ENCODE measurements at places on chromosomes 11 and 22.

GRCh38 chr11:112538534-112539280, 278.0 kb upstream of the PLET1 start:
- DNase-seq: no peak

- DNase-seq: no peak
Measured at GRCh38 chr22:29820961-29821290, 17.1 kb downstream of the ASCC2 start.

- no peak for DNase-seq
Measured at GRCh38 chr22:42905702-42906183, 48.7 kb upstream of the ARFGAP3 start.

GRCh38 chr22:17917490-17917983, 106.8 kb downstream of the MICAL3 start:
- no peak for DNase-seq

- no peak for DNase-seq
Measured at GRCh38 chr11:47691979-47692378, 23.2 kb downstream of the AGBL2 start.

DNA sequence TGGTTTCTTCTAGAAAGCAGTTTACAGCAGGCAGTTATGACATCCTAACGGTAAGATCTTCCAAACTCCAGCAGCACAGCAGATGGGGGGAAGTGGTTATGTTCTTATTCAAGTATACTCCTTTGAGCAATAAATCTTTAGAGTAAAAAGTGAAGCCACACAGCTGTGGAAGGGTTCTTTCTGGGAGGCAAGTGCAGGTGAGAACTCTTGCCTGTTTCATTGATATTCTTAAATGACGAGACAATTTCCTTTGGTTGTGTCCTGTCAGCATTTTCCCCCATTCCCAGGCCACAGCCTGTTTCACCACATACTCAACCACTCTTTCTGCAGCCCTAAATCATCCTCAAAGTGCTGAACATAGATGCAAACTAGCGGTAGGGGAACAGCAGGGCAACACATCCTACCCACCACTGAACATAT, 207.3 kb upstream of the MTNR1B start:
- no peak for DNase-seq

DNA sequence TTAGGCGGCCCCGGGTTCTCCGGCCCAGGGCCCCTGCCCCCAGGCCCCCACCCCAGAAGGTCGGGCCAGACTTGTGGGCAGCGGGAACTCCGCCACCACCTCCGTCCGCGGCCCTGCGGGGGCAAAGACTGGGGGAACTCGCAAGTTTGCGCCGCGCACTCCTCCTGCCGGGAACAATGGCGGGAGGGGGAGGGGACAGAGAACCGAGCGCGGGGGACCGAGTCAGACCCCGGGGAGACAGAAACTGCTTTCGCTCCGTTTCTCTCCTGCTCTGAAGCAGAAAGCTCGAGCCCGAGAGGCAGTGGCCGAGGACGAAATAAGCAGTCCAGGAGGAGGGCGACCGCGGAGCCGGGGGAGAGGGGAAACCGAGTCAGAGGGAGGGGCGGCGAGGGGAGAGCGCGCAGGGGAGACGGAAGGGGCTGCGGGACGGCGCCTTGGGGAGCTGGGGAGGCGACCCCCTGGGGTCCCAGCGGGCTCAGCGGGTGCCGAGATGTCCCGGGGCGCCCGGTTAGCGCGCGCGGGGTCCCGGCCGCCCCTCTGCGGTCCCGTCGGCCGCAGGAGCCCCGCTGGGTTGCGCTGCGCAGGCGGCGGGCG, 555 bp downstream of the TP53I11 start:
- DNase-seq: no peak

DNA sequence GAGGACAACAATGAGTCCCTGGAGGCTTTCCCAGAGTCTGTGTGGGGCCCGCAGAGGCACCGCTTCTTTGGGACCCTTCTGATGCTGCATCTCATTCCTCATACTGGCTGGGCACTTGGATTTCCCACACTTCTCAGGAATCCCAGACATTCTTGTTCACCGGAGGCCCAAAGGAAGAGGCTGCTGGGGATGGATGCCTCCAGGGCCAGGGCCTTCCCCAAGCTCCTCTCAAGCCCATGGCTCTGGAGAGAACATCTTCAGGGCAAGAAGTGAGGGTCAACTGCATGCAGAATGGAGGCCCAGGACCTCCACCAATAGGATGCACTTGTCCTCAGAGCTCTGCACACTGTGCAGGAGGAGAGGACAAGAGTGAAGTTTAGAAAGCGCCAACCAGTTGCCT, 34.6 kb downstream of the DKK3 start:
- DNase-seq: no peak

DNA sequence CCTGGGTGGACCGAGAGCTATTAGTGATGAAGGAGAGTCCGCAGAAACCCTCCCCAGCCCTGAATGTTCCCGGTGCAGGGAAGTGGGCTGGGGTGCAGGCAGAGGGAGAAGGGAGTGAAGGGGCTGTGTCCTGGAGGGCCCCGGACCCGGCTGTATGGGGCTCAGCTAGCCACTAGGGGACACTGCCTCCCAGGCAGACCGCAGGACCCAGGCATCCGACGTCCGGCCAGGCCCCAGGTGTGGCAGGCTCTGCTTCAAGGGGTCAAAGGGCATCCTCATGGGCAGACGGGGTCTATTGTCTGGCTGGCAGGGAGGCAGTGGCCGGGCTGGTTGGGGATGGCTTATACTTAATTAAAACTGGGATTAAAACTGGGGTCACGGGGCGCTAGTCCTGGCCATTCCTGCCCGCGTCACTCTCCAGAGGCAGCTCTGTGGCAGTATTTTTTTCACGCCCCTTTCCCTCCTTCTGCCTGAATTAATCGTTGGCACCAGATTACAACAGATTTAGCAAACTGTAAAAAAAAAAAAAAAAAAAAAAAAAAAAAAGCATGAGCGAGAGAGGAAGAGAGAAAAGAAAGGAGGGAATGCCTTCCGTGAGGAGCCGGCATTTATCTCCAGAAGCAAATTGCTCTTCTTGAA, 5.1 kb downstream of the FLRT1 start:
- no peak for DNase-seq

GRCh38 chr11:96235751-96236150, 107.2 kb downstream of the MAML2 start:
- no peak for DNase-seq

- no peak for DNase-seq
Measured at GRCh38 chr11:70510571-70510970, 112.2 kb downstream of the CTTN start.

- no peak for DNase-seq
Measured at GRCh38 chr22:37894939-37895670, 11.0 kb upstream of the MICALL1 start.

DNA sequence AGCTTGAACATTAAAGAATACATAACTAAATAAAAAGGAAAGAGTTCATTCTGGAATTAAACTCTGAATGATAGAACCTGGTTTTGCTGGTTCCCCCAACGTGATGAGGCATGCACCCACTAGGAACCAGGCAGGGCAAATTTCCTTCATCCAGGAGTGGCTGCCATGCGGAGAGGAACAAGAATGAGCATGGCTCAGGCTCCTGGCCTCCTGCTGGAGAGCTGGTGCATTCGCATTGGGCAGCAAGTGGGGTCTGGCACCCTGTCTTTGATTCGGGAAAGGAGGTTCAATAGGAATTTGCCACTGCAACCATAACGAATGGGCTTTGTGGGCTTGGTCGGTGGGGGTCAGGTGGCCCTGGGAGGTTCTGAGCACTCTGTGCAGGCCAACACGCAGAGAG, 169.8 kb upstream of the TENM4 start:
- DNase-seq: no peak

- DNase-seq: no peak
Measured at GRCh38 chr11:77316733-77317342, 15.4 kb upstream of the GDPD4 start.

GRCh38 chr11:11983427-11983826, 25.0 kb downstream of the DKK3 start:
- DNase-seq: no peak

DNA sequence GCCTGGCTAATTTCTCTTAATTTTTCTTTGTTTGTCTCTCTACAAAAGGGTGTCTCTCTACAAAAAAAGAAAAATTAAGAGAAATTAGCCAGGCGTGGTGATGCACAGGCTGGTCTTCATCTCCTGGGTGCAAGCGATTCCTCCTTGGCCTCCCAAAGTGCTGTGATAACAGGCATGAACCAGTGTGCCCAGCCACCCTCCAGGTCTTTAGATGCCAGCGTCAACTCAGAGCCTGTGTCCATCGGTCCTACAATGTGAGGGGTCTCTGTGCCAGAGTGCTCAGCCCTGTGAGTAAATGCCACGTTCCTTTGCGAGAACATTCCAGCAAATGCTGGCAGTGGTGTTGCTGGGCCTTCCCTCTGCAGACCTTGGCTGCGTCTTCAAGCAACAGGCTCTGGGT, 62.7 kb downstream of the IGF2 start:
- no peak for DNase-seq

DNA sequence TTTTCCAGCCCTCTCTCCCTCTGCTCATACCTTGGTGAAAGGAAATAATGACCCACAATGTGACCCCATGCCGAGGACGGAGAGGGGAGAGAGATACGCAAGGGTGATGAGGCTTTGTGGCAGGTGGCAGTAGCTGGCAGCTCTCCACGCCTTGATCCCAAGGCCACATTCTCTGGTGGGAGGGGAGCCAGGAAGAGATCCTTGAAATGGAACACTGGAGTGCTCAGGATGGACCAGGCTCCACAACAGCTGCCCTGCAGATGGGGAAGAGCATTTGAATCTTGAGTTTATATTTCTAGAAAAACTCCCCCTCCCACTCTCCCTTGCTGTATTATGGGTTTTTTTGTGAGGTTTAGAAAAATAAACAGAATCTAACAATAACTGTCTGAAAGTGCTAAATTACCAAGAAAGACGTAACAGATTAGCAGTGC, 61.6 kb upstream of the CDON start:
- DNase-seq: no peak

DNA sequence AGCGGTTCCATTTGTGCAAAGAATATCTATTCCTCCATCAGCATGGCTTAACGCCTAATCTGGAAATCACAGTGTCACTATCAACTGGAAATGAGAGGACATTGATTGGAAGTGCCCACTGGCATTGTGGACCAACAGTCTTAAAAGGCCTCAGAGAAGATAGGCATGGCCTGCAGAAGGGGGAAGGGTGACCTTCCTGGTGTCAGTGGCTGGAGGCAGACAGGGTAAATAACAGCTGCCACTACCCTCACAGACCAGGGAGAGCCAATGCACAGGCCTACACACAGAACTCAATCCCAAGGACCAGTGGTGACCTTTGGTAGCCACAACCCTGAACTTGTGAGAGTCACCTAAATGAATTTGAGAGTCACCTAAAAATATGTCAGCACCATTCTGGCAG, 36.0 kb downstream of the DDIAS start:
- no peak for DNase-seq

DNA sequence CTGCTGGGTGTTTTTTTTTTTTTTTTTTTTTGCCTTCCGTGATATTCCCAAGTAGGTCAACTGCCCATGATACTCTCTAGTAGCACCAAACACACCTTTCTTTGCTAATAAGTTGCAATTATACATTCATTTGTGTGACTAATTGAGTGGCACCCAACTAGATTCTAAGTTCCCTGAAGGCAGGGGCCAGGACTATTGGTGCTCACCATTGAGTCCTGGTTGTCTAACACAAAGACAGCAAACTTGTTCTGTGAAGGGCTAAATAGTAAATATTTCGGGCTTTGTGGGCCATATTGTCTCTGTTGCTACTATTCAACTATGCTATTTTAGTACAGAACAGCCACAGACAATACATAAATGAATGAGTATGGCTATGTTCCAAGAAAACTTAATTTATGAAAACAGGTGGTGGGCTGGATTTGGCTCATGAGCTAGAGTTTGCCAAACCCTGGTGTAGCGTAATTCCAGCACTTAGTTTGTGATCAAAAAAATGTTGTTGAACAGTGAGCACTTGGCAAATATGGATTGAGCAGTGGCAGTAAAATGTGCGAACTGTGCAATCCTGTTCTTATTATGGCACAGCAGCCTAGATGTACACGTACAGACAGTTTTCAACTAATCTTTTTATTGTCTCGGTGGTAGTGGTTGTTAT, 11.3 kb downstream of the ENDOD1 start:
- no peak for DNase-seq

GRCh38 chr22:38872831-38873248, 824 bp upstream of the CBX6 start:
- no peak for DNase-seq

GRCh38 chr11:29320196-29320595, 696.6 kb downstream of the KCNA4 start:
- no peak for DNase-seq

GRCh38 chr11:88179971-88180629, 4.9 kb upstream of the RAB38 start:
- no peak for DNase-seq

DNA sequence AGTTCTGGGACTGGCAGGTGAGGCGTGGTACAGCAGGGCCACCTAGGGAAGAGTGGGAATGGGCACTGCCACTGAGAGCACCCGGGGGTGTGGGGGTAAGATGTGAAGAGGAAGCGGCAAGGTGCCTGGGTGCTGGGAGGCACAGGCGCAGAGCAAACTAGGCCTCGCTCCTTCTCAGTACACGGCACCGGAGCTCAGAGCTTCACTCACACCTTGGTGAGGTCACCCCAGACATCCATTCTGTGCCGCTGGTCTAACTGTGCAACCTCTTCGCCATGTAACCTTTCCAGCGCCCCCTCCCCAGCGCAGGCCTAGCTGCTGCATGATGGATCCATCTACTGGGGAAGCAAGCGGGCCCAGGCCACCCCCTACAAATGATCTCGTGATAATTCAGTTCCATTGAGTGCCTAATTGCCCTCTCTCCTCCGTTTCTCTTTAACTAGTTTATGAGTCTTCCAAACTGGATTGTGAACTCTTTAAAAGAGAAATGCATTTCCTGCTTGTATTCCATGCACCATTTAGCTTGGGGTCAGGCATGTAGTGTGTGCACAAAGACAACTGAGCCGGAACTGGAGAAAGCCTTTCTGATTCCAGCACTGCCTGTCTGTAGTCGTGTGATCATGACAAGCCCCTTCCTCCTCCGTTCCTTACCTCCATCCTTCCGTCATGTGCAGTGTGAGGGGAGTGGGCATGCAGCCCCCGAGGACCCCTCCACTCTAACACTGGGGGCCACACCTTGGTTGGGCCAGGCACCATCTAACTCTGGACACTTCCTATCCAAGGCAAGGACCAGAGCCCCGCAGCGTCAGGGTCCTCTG, 1475.2 kb downstream of the TBC1D22A start:
- no peak for DNase-seq

DNA sequence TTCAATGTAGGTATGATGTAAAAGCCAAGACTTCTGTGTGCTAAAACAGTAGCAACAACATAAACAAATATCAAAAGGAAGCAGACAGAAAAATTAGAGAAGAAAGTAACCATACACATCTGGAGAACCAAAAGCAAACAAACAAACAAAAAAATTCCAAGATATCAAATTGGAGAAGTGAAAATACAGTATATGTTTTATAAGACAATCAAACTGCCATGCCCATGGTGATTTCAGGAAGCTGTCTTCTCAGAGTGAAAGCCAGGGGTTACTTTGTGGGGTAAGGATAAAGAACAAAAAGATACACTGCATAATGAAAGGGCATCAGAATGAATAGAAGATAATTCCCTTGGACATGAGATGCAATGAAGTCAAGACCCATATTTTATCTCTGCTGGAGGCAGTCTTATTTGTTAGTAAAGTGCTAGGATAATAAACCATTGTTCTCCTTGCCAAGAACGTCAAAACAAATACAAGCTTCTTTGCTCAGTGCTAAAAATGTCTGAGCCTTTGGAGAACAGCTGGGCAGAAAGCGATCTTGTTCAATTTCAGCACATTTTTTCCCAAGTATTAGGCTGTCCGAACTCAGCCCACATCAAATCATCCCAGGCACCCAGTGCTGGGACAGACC, 38.1 kb upstream of the LDLRAD3 start:
- DNase-seq: no peak
